ENCODE measurements at places on chromosomes 16 and 17.

- DNase-seq, result no peak
Observed at GRCh38 chr16:79170555-79171246, 429.8 kb downstream of the MAF start.

GRCh38 chr17:10875984-10876555, 38.2 kb upstream of the PIRT start:
- no peak for DNase-seq

DNA sequence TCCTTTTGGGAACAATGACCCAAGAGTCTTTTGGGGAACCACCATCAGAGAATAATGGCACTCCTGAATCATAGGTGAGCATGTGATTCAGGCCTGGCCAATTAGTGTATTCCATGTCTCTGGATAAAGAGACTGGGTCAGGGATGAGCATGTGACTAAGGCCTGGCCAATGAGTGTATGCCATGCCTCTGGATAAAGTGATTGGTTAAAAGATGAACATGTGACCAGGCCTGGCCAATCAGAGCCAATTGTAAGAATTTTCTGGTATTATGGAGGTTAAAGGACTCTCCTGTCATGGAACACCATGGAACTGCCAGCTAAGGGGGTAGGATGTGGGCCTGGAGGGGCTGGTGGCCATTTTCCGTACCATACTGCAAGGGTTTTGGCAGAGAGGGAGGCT, 194.3 kb downstream of the C16orf78 start:
- DNase-seq, result no peak

GRCh38 chr16:866252-866896, 65.8 kb upstream of the GNG13 start:
- no peak for DNase-seq

DNA sequence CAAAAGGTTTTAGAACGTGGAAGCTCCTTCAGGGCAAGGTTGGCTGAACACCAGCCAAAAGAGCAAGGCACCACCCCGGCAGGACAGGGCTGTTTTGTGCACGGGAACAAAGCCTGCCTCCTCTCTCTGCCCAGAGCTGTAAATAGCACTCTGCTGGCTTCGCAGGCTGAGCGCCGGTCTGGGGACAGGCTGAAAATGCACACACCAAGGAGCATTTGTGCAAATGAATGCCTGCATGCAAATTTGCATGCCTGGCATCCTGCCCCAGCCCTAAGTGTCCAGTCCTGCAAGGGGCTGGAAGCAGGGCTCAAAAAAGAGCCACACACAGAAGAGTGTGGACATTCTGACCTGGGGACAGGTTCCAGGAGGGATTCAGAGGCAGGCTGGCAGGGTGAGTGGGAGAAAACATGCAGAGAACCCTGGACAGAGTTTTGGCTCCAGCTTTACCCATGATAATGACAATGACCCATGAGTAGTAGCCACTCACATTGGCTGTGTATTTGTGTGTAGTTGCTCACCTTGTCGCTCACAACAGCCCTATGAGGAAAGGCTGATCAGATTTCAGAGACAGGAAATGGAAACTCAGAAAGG, 11.7 kb downstream of the ABAT start:
- DNase-seq, result no peak
